SJSA1 (cell line): ENCODE measurements at places on chromosomes 5 and 9.

DNA sequence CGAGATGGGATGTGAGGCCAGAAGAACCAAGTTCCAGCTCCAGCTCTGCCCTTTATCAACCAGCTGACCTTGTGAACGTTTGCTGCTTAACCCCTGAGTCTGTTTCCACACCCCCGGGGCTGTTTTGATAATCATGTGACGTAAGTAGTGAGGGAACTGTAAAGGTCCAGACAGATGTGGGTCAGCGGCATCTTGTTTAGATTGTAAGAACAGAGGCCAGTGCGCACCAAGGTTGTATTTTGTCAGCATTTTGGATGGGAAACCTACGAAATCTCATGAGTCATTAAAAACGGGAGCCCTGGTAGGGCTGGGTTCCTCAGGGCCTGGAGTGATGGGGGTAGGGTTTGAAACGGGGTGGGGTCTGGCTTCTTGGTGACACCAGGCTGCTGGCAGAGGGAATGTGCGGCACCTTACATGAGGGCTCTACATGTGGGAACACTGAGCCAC lies 13.8 kb upstream of the COL15A1 start:
- no peaks in the 10 kb centered on the region; the same call in 1 of the 2 replicates for H3K4me1 ChIP-seq
- H3K4me3 ChIP-seq = no peak overlapping the region
- peaks cover 9% of the 10 kb centered on the region for H3K27me3 ChIP-seq
- H3K36me3 ChIP-seq = no peaks in the 10 kb centered on the region
- no peak for DNase-seq
- H3K27ac ChIP-seq = no peak overlapping the region

- no peak overlapping the region for H3K27ac ChIP-seq
- H3K4me1 ChIP-seq = peaks cover 17% of the 10 kb centered on the region
- no peak overlapping the region for H3K4me3 ChIP-seq
- H3K36me3 ChIP-seq = no peaks in the 10 kb centered on the region
These were observed 18.1 kb downstream of the FGF1 start for GRCh38 chr5:142667831-142668230.

- H3K4me1 ChIP-seq = peaks cover 11% of the 10 kb centered on the region
- no peak overlapping the region for H3K27ac ChIP-seq
- H3K27me3 ChIP-seq = no peaks in the 10 kb centered on the region
These were observed 133.6 kb upstream of the CDKN2B start for GRCh38 chr9:22142671-22143070.

- no peaks in the 10 kb centered on the region for H3K27me3 ChIP-seq
- H3K4me1 ChIP-seq = peaks cover 16% of the 10 kb centered on the region
- H3K36me3 ChIP-seq = no peaks in the 10 kb centered on the region
- no peak overlapping the region for H3K4me3 ChIP-seq
These were observed 235.7 kb upstream of the TNC start for GRCh38 chr9:115353681-115354080.
